AG09309 (cell line): ENCODE measurements at places on chromosomes 6 and 20.

DNA sequence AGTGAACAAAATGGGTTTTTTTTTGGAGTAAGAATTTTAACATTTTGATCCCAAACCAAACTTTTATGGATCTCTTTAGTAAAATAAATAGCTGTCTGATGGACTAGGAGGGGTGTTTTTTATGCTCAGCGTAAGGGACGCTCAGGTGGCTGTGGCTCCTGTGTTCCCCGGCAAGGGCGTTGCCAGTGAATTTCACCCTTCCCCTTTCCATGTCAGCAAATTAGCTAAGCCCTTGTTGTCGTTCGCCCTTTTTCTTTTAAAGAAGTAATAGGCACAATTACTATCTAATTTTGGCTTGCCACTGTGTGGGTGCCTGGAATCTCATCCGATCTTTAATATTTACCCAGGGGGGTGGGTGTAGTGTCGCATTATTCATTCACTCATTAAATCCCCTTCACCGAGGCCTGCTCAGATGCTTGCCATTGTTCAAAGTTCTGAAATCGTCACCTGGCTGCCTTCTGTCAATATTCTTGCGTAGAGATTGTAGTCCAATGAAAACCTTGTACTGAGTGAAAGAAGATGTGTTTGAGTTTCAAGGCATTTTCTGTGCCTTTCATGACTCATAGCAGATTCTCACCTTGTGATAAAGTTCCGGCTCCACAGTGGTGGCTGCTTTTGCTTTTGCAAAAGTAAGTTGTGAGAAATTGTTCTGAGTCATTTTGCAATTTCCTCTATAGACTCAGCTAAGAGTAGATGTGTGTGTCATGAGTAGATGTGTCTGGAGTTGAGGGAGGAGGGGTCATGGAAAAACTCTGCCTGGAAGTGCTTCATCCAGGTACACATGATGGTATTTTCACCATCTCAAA lies 40.0 kb upstream of the CLDN20 start:
- peak; percentile 61 for DNase-seq

GRCh38 chr6:50527985-50528384 lies 185.3 kb upstream of the TFAP2D start:
- DNase-seq: no peak

DNA sequence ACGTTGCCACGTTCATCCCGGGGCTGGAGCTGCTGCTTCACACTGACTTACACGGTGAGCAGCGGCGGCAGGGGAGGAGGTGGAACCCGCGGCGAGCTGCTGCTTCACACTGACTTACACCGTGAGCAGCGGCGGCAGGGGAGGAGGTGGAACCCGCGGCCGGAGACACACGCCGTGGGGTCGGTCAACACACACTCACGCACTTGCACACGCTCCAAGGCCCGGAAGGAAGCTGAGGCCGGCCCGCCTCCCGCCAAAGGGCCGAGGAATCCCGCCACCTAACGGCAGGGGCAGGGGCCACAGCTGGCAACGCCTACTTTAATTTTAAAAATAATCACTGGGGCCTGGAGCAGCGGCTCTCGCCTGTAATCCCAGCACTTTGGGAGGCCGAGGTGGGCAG lies 94.4 kb upstream of the FOXC1 start:
- no peak for DNase-seq

DNA sequence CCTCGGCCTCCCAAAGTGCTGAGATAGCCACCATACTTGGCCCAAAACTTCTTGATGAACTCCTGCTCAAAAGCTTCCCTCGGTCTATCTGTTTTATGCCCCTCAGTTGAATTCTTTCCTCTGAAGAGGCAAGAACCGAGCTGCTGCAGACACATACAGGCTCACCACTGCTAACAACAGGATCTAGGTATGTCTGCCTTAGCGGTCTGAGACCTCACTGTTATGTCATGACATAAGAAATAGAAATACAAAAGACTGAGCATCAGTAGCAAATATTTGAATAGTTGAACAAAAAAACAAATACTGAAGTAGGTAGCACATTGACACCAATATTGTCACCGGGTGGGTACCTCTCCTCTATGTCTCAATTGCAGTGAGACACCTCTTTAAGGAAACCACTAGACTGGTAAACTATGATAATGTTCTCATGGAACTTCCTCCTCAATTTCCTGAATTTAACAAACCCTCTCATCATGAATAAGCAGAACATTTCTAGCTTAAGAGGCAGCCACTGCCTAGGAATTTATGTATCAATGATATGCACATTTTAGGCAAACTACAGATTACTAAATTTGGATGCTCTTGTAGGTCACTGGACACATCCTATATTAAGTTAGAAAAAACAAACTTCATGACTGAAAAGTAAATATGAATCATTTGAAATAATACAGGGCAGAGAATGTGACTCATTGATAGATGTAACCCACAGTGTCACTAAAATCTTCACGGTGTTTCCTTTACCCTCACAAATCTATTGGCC lies 9.4 kb upstream of the STXBP5 start:
- no peak for DNase-seq

DNA sequence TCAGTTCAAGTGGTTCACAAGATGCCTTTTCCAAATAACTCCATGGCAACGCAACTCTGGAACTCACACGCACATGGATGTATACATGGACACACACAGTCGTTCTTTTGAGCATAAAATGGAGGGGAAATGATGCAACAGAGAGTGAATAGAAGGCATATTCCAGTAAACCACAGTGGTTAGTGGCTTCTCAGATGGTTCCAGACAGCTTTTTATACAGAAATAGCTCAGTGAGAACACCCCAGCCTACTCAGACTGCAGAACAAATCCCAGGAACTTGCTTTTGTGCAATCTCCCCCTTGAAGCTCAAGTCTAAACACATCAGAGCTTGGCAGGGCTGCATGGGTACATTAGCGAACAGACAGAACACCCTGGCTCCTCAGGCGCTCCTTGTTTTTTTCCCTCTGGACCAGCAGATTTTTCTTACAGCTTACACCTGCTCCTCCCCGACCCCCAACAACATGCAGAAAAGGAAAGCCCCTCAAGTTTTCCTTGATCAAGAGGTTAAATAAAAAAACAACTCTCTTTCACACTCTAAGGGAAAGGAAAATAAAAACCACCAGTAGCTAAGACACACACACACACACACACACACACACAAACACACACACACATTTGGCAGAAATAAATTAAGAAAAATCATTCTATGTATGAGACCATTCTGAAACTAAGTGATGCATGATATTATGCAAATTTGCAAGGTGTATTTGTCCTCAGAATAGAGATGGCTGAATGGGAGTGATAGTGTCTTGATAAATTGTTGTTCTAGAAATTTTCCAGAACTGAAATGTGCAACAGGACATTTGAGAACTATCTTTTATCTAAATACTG lies 51.2 kb upstream of the RANBP9 start:
- DNase-seq: peak; percentile 97

GRCh38 chr6:49531774-49532569 lies 18.5 kb upstream of the C6orf141 start:
- DNase-seq: no peak

GRCh38 chr20:41180599-41181333 lies 43.4 kb downstream of the PLCG1 start:
- DNase-seq: no peak

- no peak for DNase-seq
Measured at GRCh38 chr6:54805077-54805476, 41.5 kb upstream of the FAM83B start.

DNA sequence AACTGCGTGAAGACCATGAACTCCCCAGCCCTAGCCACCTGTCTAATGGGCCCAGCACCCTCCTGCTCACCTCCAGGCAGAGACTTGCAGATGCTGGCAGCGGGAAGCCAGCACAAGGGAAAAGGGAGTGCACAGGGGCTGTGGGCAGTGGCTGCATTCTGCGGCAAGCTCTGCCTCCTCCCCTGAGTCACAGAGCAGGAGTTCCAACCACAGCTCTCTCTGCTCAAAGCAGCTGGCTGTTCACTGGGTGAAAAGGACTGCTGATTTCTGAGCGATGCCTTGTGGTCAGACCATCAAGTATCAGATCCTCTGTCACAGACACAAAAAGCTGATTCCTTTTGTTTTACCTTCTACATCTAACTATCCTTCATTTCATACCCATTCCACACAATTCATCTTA lies 10.5 kb downstream of the NKX2-2 start:
- peak; percentile 23 for DNase-seq

GRCh38 chr6:166626177-166627032 lies 646 bp downstream of the RPS6KA2 start:
- DNase-seq: no peak

DNA sequence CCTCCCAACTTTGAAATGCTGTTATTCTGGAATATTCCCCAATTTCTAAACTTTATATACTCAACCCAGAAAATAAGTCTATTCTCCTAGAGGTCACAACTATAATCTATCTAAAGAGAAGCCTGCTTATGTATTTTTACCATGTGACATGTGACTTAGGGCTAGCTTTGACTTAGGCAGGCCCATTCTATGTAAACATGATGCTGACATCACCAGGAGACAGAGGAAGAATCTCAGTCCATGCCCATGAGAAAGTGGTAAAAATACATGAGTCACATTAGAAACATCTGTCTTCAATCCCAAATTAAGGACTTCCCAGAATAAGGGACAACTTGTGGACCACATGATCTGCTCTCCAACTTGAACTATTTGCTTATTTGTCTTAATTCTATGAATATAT lies 113.6 kb upstream of the ID4 start:
- DNase-seq: peak; percentile 81

DNA sequence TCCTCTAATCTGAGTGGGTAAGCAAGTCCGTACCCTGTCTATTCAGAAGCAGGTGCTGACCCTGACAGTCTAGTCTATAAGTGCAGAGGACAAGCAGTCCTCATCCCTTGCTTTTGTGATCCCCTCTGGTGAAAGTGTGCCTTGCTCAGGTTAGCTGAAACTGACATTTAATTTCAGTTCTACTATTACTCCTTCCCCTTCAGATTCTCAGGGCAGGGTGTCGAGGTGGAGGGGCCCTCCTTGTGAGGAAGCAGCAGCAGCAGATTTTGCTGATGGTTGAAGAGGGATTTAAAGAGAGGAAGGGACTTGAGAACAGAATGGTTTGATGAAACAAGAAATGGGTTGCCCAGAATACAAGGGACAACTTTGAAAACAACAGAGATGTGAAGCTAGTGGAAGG lies 309.3 kb downstream of the CLIC5 start:
- no peak for DNase-seq

GRCh38 chr6:20991910-20992309 lies 457.7 kb downstream of the CDKAL1 start:
- no peak for DNase-seq

GRCh38 chr20:53905820-53906191 lies 164.6 kb downstream of the BCAS1 start:
- DNase-seq: no peak

GRCh38 chr20:58839991-58840747 lies 10.5 kb downstream of the GNAS-AS1 start:
- DNase-seq: no peak

DNA sequence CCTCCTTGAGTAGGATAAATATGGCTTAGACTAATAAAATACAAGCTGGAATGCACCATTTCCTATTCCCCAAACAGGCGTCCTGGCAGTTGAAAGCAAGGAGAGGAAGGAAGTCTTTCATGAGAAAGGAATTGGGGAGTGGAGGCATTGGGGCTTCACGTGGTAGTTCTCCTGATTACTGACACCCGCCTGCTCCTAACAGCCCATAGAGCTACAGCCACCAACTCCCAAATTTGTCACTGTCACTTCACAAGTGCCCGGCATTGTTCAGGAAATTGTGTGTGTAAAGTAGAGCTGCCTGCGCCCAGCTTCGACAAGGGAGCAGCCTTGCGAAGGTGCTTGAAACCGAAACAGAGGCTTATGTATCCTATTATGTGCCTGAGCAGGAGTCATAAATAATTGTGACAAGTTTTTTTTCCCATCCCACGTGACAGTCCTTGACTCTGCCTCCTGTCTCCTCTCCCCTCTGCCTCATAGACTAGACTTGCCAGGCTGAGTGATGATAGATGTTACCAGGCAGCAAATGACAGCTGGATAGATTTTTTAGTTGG lies 301.7 kb upstream of the ZFP64 start:
- no peak for DNase-seq

GRCh38 chr6:101534821-101535220 lies 141.3 kb downstream of the GRIK2 start:
- DNase-seq: no peak

GRCh38 chr20:11246251-11246775 lies 572.5 kb upstream of the JAG1 start:
- DNase-seq: no peak

- DNase-seq: no peak
Measured at GRCh38 chr20:48582673-48582985, 245.2 kb downstream of the PREX1 start.

DNA sequence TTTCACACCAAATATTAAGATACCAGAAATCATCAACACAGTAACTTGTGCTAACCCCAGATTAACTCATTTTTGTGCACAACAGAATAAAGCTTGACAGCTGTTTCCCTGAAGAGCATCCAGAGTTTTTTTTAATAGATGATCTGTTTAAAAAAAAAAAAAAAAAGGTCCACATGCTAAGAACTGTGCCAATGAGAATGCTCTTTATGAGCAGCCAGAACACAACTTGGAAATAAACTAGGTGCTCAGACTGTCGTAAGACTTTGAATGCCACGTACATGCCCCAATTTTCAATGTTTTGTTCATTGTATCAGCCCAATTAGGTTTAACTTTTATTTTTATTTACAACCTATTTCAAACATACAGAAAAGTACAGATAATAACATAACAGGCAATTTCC lies 47.3 kb downstream of the STAU1 start:
- no peak for DNase-seq

GRCh38 chr20:63932606-63933160 lies 23.5 kb downstream of the UCKL1 start:
- no peak for DNase-seq

DNA sequence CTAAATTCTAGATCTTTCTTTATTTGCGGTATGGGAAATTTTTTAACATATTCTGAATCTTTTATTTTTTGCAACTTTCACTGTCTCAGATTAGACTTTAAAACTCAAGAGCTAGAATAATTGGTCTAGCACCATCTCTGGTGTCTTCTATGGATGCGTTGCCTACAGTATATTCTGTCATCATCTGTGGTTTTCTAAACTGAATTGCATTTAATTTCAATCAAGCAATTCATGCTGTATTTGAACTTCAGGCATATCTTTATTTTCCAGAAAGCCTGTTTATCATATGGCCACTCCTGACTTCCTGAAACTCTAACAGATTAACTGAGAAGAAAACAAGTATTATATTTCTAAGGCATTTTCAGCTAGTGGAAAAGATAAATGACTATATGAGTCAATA lies 281.6 kb downstream of the PLCB1 start:
- DNase-seq: no peak

DNA sequence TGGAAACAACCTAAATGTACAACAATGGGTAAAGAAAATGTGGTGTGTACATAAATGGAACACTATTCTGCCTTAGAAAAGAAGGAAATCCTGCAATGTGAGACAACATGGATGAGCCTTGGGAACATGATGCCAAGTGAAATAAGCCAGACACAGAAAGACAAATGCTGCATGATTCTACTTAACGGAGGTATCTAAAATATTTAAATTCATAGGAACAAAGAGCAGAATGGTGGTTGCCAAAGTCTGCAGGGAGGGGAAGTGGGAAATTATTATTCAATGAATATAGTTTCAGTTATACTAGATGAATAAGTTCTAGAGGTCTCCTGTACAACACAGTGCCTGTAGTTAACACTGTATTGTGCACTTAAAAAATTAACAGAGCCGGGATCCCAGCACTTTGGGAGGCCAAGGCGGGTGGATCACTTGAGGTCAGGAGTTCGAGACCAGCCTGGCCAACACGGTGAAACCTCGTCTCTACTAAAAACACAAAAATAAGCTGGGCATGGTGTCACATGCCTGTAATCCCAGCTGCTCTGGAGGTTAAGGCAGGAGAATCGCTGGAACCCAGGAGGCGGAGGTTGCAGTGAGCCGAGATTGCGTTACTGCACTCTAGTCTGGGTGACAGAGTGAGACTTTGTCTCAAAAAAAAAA lies 71.4 kb upstream of the SNX9 start:
- DNase-seq: no peak
